ENCODE measurements at places on chromosomes 4 and X. TPM values are rescaled to one million over a fixed set of nuclear protein-coding genes. Genes with fewer than 3 reads are reported as not detected.

Gene FAM9C
- total RNA-seq = not detected

Gene ADGRL3
- total RNA-seq = not detected

Gene OTC
- total RNA-seq = not detected

Gene RHOXF2B
- total RNA-seq = not detected

Gene NLGN3
- 3.6 TPM for total RNA-seq

Gene GPC4
- 0.27 TPM for total RNA-seq

Gene ASB12
- not detected for total RNA-seq

Gene CNOT6L
- 105 TPM for total RNA-seq

Gene PRMT9
- total RNA-seq = 12.9 TPM

GRCh38 chrX:138986866-138987265 is 275.3 kb upstream of the FGF13 start:
- DNase-seq = no peak

DNA sequence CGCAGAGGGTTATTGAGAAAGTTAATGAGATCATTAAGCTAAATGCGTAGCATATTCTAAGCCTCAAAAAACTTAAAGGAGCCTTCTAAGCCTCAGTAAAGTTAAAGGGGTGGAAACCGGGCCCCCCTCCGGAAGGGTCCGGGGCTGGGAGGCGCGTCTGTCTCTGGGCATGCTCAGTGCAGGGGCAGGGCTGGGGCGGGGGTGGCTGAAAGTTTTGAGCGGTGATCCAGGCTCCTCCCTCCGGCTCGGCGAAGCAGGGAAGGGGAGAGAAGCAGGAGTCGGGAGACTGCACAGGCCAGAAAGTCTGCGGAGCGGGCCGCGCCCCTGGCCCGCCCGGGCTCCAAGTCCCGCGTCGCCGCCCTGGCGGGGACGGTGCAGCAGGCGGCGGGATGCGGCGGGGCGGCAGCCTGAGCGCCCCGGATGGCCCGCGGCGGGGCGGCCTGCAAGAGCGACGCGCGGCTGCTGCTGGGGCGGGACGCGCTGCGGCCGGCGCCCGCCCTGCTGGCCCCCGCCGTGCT is at the start of gene EVC:
Gene EVC, plus strand, starts transcription at position 241 of the 518 bp plus-strand sequence. Its CDS starts 180 bp downstream, at position 421.
- no peak for DNase-seq

DNA sequence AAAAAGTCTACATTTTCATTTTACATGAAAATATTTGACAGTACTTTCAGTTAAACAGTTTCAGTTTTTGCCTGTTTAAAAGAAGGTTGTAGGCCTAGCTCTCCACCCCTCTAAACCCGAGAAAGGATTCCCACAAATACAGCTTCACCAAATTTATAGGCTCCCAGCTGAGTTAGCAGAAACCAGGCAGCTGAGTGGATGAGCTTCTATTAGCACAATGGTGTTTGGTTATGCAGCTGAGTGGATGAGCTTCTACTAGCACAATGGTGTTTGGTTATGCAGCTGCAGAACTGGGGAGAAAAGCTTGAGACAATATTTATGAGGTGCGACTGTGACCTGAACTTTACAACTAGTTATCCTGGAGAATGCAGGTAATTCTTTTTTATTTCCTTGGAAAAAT is 36.6 kb upstream of the PAQR3 start:
- no peak for DNase-seq

DNA sequence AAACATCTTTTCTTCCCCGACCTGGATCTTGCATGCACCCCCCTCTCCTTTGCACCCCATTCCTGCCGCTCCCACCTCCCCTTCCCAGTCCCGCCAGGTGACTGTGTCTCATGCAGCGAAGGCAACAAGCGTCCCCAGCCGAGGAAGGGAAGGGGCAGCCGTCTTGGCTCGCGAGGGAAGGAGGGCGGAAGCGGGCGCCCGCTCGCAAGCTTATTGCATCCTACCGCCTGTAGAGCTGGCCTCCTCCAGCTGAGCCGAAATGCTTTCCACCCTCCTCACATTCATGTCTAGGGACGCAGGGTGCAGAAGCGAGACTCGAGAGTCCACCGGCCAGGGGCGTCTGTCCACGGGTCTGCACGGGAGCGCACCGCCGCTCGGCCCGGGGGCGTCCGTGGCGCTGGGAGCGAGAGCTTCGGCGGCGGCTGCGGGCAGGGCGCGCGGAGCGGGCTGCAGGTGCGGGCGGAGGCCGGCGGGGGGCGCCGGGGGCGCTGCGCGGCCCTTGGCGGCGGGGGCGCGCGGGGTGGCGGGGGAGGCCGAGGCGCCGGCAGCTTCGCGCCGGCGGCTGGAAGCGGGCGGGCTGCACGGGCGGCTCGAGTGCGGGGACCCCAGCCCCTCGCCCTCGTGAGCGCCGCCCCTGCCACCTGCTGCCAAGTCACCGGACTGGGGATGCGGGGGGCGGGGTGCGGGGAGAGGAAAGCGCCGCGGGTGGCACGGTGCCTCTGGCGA is at the start of gene KCNIP4:
Gene KCNIP4, minus strand, starts transcription at position 426 of the 726 bp plus-strand sequence.
- DNase-seq = no peak

DNA sequence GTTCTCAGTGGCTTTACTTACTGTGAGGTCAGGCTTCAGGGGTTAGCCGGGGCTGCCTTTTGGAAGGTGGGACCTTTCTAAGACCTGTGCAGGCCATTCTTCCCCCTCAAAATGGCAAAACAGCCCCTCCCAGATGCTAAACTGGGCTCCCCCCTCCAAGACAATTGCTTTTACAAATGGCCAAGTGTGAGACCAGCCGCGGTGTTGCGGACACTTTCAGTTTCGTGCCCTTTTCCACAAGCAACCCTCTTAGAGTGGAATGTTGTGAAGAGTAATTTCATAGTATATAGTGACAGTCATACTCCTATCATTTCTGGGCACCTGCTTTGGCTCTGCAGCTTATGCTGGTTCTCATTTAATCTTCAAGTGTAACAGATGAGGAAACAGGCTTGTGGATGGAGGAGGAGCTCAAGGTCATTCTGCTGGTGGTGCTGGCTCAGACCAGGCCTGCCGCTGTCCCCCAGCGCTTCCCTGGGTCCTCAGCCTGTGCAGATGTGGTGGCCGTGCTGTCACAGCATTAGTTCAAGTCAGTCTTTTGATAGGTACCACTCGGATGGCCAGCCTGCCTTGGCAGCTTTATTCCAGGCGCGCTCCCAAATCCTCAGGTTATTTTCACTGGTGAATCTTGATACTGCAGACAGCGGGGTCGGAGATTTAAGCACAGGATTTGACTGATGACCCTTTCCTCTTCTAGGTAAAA is 55.0 kb upstream of the TADA2B start:
- no peak for DNase-seq

- DNase-seq = no peak
Measured at GRCh38 chr4:87476934-87477333, 52.2 kb downstream of the SPARCL1 start.

DNA sequence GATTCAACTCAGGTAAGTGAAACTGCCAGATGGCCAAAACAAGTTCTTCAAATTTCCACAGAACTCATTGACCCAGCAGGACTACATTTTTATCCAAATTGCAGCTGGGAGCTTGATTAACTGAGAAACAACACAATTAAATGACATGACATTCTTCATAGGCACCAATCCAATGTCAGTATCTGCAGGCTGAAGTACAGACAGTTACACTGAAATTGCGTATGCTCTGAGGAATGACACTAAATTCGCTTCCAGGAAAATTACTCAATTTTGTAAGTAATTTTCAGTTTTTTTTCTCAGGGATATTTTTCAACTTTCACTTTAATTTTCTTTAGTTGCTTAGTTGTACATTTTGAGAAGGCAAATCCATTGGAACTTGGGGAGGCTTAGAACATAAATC is 4.5 kb downstream of the C1GALT1C1 start:
- DNase-seq = no peak

DNA sequence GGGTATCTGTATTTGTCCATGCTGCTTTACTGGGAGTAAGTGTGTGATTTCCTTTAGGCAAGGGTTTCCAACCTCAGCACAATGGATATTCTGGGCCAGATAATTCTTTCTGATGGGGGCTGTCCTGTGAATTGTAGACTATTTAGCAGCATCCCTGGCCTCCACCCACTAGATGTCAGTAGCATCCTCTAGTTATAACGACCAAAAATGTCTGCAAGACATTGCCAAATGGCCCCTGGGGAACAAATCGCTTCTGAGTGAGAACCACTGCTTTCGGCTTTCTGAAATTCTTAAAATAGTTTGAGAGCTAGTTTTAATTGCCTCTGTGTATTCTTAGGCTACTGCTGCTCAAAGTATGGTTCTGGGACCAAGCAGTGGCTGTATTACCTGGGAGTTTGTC is 81.2 kb upstream of the GPM6B start:
- no peak for DNase-seq

DNA sequence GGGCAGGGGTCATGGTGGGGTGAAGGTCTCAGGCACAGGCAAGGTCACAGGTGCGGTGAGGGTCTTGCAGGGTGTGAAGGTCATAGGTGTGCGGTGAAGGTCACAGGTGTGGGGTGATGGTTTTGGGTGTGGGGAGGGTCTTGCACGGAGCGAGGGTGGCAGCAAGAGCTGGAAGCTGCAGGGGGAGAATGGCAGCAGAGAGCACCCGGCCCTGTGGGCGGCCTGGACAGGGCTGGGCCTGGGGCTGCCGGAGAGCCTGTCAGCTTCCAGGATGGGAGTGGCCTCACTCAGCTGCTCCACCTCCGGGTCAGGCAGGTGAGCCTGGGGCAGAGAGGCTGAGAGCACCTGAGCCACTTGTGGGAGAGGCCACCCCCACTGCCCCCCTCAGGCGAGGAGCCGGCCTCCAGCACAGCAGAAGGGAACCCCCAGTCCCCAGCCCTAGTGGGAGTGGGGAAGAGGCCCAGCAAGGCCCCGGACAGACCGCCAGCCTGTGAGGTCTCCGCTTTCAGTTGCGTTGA is 1.5 kb downstream of the MSANTD1 start:
- DNase-seq = no peak

- peak; percentile 65 for DNase-seq
Measured at GRCh38 chr4:140095694-140096482, 58.1 kb downstream of the MAML3 start.

DNA sequence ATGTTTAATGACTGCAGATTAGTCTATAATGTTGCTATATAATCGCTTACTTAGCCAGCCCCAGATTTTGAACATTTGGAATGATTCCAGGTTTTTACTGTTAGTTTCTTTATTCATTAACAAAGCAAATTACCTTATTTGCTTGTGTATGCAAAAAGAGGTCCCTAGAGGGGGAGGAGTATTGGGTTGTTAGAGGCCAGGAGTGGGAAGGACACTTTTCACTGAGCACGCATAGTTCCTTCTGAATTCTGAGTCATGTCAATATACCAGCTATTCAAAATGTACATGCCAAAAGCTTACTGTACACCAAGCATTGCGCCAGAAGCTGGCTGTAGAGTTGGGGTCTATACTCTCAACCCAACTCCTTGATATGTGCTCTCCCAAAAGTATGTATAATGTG is 5.1 kb upstream of the DGAT2L6 start:
- DNase-seq = no peak

DNA sequence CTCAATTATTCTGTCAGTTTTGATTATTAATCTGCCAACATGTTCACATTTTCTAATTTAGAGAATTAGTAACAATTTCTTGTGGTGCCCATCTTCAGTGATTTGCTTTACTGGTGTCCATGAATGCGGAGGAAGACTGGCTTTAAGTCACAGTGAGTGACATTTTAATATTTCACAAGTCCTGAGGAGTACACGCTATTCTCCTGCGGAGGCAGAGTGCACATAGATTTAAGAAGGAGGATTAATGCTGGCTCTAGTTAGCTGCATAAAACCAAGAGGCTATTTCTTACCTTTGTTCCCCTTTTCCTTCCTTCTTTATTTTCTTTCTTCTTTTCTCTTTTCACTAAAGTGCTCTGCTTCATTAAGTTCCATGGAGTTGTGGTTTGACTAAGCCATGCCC is 495.2 kb upstream of the IGFBP7 start:
- no peak for DNase-seq

- no peak for DNase-seq
Measured at GRCh38 chrX:40452031-40452430, 128.7 kb upstream of the ATP6AP2 start.

- DNase-seq = peak; percentile 7
Measured at GRCh38 chrX:3638280-3638873, 75.1 kb downstream of the PRKX start.

DNA sequence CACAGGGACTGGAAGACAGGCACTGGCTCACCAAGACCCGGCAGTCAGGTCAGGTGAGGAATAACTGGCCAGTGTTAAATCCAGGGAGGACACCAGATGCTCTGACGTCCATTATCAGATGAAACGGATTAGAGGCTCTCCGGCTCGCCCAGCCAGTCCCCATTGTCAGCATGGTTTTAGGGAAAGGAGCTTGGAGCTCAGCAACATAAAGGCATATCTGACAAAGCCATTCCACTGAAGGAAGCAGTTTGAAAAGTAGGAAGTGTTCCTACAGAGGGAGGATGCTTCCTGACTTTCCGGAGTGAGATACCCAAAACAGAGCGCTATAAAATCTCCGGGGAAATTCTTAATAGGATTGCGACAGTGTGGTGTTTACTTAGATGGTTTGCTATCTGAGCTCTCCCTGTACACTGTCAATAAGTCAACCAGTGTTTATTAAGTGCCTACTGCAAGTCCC is 14.8 kb downstream of the NDNF start:
- DNase-seq = no peak

DNA sequence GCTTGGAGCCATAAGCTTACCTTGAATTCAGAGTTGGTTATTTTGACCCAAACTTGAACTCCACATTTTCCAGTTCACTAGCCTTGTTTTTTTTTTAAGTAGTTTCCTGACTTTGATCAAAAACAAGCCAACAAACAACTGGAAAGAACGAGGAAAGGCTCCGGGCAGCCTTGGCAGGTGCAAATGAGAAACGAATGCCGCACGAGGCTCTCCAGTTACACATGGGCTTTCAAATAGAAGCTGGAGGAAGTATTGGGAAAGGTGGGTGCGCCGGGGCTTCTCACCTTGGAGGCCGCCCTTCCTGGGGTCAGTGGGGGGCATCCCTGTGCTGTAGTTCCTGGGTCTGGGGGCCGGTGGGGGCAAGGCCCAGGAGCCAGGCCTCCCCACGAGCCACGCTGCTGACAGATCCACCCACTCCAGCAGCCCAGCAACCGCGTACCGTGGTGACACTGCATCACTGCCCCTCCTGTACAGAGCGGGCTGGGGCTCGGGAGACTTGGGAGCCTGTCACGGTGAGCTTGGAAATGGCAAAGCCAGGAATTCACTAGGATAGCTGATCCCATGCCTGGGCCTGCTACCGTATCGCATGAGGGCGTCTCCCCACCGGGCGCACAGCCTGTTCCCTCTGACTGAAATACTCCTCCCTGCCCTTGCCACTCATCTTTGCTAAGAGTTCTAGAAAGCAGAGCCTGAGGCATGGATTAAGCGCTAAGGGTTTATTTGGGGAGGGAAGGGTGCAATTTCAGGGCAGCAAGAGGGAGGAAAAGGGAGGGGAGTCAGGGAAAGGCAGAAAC is 50.9 kb upstream of the ADRA2C start:
- no peak for DNase-seq

- no peak for DNase-seq
Measured at GRCh38 chr4:148021686-148022085, 289.8 kb downstream of the ARHGAP10 start.

- no peak for DNase-seq
Measured at GRCh38 chrX:30060718-30061117, 154.6 kb upstream of the MAGEB2 start.

- no peak for DNase-seq
Measured at GRCh38 chrX:101478366-101478765, 6.9 kb upstream of the ARMCX4 start.

GRCh38 chr4:105305019-105305836 is 158.6 kb downstream of the TET2 start:
- no peak for DNase-seq

- no peak for DNase-seq
Measured at GRCh38 chr4:89054627-89055026, 2.4 kb downstream of the FAM13A start.
